NCI-H187 treated with DMSO at 0.1 percent for 48 hours (cell line): ENCODE measurements at places on chromosomes 13 and 19.
A peak's percentile ranks its signal among the peaks of the same experiment; 100 is the strongest.

DNA sequence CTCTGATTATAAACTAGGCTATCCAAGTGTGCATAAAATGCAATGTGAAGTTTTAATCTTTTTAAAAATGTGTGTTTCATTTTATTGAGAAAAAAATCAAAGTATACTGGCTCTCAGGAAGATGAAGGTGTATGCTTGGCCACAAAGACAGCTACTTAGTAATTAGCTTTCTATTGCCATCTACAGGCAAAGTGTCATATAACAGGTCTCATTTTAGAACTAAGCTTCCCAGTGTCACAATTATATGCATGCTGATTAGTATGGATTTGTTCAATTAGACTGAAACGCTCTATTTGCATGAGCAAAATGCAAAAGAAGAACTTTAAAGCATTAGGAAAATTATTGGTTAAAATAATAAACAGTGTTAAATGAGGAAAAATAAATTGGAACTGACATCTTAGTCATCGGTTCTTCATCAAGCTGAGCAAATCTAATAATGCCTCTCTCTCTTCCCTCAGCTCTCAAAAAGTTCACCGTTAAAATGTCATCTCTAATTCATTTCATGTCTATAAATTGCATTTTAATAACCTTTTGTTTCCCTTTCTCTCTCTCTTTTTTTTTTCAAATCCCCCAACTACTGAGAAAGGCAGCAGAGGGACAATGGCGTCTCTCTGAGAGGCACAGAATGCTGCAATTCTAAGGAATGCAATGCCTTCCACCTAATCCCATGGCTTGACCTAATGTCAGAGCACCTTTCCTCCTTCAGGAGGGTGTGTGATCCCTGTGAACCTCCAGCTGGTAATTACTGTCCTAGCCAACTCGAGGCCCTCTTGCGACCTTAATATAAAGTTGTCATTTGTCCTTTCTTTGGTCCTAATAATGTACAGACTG lies 313.1 kb upstream of the MAB21L1 start:
- peak; percentile 8 for DNase-seq

GRCh38 chr13:76516013-76516412 lies 370.2 kb downstream of the KCTD12 start:
- no peak for DNase-seq

DNA sequence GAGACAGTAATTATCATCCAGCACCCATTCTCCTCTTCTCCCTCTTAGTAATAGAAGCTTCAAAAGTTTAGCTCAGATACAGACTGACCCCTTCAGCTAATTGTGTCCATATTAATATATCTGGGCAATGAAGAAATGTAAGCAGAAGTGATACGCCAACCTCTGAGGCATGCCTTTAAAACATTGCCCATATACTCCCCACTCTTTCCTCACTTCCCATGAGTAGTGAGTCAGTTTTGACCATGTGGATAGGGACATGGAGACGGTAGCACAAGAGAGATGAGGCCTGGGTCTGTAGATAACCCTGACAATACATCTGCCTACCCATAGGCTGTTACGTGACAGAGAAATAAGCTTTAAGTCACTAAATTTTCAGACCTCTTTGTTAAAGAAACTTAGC lies 147.6 kb downstream of the KCTD12 start:
- no peak for DNase-seq

- DNase-seq, result no peak
Observed at GRCh38 chr13:43014162-43014561, 9.2 kb upstream of the DNAJC15 start.

GRCh38 chr19:42024622-42025111 lies 30.6 kb upstream of the ATP1A3 start:
- DNase-seq, result no peak

DNA sequence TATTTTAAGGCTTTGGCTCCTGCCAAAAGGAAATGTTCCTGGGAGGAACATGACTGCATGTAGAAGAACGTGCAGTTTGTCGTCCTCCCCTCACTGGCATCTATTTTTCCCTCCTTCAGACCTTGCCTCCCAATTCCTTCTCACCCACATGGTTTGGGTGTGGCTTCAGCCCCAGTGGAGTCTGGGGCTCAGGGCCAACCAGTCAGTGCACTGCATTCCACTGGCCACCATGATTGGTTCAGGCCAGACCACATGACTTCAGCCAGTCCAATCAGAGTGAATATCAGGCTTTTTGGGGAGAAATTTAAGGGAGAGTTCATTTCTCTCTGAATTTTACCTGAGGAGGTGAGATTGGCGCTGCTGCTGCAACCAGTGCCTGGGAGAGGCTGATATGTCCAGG lies 171.6 kb downstream of the ZIC5 start:
- no peak for DNase-seq

DNA sequence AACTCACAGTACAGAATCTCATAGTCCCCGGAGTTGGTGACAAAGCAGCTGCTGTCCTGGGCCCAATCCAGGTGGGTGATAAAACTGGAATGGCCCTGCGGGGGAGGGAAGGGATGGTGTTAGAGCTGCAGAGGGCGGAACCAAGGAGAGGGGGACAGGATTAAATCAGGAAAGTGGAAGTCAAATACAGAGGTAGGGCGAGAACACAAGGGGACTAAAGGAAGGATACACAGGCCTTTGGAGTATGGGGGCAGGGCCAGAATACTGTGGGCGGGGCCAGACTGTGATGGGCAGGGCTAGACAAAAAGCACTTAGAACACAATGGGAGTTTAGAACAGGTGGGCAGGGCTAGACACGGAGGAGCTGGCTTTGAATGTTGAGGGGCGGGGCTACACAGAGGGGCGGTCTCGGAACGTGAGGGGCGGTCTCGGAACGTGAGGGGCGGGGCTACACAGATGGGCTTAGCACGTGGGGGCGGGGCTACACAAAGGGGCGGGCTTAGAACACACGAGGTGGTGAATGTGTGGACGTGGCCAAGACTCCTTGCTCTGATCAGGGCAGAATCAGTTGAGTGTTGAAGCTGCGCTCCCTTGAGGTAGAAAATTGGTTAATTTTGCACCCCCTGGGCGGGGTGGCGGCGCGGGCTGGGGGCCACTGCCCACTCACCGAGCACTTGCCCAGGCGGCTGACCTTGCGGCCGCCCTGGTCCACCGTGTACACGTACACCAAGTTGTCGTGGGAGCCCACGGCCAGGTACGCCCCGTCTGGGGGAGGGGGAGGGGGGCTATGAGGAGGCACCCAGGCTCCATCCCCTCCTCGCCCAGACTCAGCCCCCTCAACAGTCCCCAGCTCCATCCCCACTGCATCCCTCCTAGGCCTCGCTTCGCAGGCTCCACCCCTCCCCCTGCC lies 14.0 kb upstream of the GPR4 start:
- peak; percentile 95 for DNase-seq

DNA sequence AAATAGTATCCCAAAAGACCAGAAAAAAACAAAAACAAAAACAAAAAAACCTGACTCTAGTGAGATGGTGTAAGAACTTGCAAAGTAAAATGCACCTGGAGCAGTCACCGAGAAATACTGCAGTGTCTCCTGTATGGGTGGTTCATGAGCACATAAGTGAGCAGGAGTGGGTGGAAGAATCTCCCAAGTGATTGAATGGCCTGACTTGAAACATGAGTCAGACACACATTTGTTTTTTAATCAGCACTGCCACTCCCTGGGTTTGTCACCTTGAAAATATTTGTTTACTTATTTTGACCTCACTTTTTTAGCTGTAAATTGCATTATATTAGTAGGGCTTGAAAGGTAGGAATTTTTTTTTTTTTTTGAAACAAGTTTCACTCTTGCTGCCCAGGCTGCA lies 2.0 kb downstream of the ZNF431 start:
- no peak for DNase-seq

- DNase-seq, result no peak
Observed at GRCh38 chr19:38856813-38857212, 7.0 kb upstream of the HNRNPL start.

DNA sequence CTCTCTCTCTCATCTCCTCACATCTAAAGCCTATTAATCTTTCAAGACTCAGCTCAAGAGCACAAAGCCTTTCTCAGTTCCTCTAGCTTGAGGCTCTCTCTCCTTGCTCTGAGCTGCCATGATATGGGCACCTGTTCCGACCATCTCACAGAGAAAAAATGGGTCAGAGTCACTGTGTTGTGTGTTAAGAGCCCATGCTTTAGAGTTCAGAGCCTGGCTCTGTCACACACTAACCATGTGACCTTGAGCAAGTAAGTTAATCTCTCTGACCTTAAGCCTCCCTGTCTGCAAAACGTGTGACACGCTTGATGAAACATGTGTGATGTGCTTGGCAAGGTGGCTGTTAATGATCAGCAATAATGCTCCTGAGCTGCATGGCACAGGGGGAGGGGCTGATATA lies 245.2 kb downstream of the DLEU7 start:
- no peak for DNase-seq

GRCh38 chr13:98947925-98948324 lies 29.9 kb downstream of the DOCK9 start:
- no peak for DNase-seq

DNA sequence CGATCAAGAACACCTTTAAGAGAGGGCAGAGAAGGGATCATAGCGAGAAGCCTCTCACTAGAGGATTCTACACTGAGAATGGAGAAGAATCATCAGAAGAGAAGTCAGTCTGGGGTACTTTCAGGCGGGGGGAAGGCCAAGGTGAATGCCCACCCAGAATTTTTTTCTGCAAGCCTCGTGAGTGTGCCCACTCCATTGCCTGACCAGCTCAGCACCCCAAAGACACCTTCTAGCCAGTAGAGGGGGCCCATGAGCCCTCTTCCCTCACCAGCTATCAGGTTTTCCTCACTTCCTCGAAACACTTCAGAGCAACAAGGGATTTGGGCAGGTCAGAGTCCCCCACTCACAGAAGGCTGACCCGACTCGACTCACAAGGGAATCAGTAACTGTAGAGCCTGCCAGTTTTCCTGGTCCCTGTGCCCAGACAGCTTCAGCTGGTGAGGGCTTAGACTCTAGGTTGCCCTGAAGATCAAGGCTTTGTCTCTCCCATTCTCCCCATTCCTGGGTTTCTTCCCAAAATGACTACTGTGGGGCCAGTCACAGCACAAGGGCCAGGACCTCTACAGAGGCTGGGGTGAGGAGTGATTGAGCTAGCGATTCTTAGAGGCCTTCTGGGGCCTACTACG lies 18.4 kb downstream of the NLRP13 start:
- no peak for DNase-seq

DNA sequence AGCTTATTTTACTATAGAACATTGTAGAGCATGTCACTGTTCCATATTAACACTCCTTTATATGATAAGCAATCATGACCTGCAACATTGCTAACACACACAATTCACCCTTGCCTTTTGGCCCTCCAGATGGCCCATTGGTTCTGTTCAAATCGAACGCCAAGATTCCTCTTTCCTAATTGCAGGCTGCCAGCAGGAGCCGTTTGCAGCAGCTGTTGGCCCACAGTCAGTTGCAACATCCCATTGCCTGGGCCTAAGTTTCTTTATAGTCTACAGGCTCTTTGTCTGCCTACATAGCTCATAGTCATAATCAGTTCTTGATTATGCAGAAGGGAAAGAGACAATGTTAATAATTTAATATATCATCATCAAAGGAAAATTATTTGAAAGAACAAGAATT lies 37.6 kb downstream of the KCTD12 start:
- DNase-seq, result no peak

GRCh38 chr19:3533033-3533432 lies 5.9 kb upstream of the TEKTIP1 start:
- DNase-seq, result no peak

- DNase-seq, result peak; percentile 66
Observed at GRCh38 chr13:19863323-19864023, at the start of gene ZMYM5. TSS of gene ZMYM5 (minus strand) at chr13:19863649. CDS start at chr13:19852180, 11,469 bp downstream.

GRCh38 chr13:23778879-23779278 lies 110.3 kb downstream of the MIPEP start:
- no peak for DNase-seq

DNA sequence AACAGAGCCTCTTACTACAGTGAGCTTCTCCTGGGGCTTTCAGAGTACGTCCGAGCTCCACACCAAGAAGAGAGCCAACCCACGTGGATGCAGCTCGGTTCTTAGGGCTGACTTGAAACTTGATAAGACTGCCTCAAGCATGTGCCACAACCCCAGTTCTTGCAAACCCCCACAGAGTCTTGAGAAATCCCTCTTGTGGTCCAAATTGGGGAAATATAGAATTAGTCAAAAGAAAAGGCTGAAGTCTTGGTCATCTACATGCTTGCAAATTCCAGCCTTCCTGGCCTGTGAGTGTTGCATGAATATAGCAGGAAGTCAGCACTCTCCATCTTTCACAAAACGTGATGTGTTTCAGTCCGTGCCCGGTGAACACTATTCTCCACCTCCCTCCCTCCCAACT lies 95.2 kb downstream of the GGACT start:
- no peak for DNase-seq

DNA sequence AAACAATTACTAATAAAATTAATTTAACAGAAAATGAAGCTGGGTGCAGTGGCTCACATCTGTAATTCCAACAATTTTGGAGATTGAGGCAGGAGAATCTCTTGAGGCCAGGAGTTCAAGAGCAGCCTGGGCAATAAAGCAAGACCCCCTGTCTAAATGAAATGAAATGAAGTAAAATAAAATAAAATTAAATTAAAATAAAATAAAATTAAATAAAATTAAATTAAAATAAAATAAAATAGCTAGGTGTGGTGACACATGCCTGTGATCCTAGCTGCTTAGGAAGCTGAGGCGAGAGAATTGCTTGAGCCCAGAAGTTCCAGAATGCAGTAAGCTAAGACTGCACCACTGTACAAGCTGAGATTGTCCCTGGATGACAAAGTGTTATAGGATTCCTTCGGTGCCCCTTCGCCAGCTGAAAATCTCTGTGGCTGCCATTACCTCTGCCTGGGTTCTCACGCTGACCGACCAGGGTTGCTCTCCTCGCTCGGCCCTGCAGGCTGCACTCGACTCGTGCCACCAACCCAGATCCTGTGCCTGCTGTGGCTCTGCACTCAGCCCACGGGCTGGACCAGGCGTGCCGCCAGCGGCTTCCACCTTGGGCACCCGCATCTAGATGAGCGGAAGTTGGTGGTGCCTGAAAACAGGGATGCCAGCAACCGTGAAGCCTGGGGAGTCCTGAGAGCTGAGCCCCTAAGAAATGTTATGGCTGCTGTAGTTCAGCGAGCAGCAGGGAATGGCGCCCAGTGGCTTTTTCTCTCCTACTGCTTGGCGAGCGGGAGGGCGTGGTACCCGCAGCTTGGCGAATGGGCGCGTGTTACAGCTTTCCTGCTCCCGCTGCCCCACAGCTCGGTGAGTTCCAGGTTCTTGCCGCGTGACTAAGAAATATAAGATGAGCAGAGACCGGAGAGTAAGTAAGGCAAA lies 539.2 kb upstream of the PCDH9 start:
- DNase-seq, result no peak

DNA sequence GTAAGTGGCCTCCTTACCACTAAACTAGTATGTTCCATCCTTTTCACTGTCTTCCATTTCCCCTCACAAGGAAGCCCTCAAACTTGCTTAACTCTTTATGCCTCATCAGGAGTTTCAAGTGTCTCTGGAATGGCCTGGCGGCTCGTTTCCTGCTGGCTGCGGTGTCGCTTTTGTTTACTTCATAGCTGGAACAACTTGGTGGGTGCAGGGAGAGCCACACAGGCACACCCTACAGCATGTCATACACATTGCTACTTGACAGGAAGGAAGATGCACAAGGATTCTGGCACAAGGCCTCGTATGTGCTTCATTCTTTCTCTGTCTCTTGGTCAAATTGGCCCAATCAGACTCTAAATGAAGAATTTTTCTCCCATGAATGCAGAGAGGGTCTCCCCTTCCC lies 488.3 kb downstream of the FOXO1 start:
- no peak for DNase-seq
